ENCODE measurements at places on chromosomes 3 and 15. TPM values are rescaled to one million over a fixed set of nuclear protein-coding genes. Genes with fewer than 3 reads are reported as not detected.

DNA sequence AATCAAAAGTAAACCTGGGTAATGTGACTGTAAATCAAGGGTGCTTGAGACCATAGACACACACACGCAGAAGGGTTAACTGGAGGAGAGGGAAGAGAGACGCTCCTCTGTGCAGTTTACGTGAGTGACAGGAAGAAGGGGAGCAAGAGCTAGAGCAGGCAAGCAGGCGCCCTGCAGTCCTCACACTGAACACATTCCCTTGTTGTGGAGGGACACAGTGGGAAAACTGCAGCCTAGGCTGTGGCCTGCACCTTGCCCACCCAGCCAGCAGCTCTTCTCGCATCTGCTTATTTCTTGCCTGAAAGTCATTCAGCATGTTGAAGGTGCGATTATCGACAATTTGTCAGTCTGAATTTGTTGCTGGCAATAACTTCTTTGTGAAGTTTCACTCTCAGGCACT is 24.2 kb downstream of the SOX2 start:
- H3K4me1 ChIP-seq = no peaks in the 10 kb centered on the region
- peaks cover 22% of the 10 kb centered on the region for H3K27me3 ChIP-seq
- no peak overlapping the region for H3K4me3 ChIP-seq
- no peaks in the 10 kb centered on the region for H3K36me3 ChIP-seq

DNA sequence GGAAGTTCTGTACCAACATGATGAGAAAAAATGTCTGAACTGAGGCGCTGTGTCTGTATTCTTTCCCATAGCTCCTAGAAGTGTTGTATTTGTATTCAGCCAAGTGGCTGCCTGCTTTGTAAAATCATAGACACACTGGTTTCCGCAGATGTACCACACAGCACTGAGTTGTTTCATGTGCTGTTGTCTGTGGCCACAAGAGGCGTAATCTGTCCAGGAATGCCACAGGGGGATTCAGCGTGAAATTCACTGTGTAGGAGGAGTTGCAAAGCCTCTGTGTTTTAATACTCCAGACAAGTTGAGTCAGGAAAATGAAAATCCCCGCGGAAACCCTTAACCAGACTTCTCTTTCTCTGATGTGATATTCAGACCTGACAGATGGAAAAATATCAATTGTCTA is 462.2 kb downstream of the NSUN3 start:
- H3K4me1 ChIP-seq = no peaks in the 10 kb centered on the region
- H3K4me3 ChIP-seq = no peak overlapping the region
- no peaks in the 10 kb centered on the region for H3K36me3 ChIP-seq
- DNase-seq = no peak
- no peak overlapping the region for H3K27ac ChIP-seq

DNA sequence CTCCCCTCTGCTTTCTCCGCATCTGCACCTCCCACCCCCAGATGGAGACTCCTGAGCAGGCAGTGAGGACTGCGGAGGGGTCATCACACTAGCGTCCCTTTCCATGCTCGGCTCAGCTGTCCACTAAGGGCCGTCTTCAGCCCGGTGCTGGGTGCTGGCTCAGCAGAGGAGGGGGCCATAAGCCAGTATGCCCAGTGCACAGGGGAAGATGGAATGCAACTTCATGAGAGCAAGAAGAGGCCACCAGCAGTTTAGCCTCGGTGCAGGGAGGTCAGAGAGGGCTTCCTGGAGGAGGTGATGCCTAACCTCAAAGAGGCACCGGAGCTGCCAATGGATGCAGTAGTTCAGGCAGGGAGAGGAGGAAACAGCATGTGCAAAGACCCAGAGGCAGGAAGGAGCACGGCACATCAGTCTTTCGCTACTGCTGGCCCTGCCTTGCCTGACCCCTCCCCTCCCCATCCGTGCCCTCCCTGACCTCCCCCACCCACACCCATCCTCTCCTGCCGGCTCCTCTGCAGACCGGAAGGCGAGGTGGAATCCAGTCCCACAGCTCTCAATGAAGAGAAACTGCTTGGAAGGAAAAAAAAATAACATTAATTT is 15.2 kb upstream of the PLXND1 start:
- no peaks in the 10 kb centered on the region for H3K27me3 ChIP-seq
- no peak overlapping the region for H3K27ac ChIP-seq
- no peak for DNase-seq
- peaks cover 12% of the 10 kb centered on the region for H3K4me1 ChIP-seq

DNA sequence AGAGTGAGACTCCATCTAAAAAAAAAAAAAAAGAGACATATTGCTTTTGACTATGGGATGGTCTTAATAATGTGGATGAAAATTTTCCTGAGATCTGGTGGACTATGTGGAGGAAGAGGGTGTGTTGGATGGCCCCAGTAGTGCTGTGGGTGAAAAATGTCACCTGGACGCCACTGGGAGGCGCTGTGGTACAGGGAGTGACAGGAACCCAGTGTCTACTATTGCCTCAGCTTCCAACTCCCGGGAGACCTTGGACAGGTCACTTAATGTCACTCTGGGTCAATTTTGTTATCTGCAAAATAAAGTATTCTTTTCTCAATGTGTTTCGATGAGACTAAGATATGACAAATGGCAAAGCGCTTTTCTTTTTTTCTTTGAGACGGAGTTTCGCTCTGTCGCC is 27.7 kb upstream of the DCP1A start:
- no peaks in the 10 kb centered on the region for H3K4me1 ChIP-seq
- H3K4me3 ChIP-seq = no peak overlapping the region
- no peaks in the 10 kb centered on the region for H3K36me3 ChIP-seq
- peak; percentile 69 for DNase-seq

The DAZL gene
- not detected for total RNA-seq

GRCh38 chr3:157384491-157384890 is 52.2 kb upstream of the PTX3 start:
- H3K4me3 ChIP-seq = no peak overlapping the region
- H3K4me1 ChIP-seq = no peaks in the 10 kb centered on the region
- H3K36me3 ChIP-seq = no peaks in the 10 kb centered on the region

DNA sequence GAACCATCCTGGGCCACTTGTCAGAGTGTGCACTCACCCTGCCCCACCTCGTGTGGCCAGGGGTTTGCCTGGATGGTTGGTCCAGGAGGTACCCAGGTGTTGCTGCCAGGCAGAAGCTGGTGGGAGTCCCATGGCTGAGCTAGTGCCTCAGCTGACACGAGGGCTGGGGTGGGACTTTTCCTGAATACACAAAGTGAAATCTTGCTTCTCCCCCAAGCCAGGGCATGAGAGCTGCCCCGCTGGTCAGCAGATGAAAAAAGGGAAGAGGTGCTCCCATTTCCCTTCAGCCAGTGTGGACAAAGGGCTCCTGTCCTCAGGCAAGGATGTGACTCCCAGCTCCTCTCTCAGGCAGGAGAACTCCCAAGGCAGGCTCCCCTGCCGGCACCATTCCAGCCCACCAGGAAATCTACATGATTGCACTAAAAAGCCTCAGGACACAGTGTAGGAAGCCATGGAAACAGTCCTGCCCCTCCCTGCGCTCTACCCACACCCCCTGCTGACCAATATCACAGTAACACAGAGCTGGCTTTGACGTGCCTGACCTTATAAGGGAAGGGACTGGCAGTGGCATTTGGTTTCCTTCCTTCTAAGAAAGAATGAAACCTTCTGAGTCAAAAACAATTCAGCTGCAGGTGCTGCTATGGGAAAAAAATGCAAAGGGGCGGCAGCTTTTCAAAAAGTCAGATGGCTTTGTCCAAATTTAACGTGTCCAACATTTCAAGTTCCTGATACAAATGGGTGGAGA is 33.9 kb downstream of the MYO5C start:
- no peaks in the 10 kb centered on the region for H3K27me3 ChIP-seq
- peaks cover 45% of the 10 kb centered on the region for H3K4me1 ChIP-seq
- H3K27ac ChIP-seq = peak overlapping the region; percentile 93
- peak; percentile 87 for DNase-seq

DNA sequence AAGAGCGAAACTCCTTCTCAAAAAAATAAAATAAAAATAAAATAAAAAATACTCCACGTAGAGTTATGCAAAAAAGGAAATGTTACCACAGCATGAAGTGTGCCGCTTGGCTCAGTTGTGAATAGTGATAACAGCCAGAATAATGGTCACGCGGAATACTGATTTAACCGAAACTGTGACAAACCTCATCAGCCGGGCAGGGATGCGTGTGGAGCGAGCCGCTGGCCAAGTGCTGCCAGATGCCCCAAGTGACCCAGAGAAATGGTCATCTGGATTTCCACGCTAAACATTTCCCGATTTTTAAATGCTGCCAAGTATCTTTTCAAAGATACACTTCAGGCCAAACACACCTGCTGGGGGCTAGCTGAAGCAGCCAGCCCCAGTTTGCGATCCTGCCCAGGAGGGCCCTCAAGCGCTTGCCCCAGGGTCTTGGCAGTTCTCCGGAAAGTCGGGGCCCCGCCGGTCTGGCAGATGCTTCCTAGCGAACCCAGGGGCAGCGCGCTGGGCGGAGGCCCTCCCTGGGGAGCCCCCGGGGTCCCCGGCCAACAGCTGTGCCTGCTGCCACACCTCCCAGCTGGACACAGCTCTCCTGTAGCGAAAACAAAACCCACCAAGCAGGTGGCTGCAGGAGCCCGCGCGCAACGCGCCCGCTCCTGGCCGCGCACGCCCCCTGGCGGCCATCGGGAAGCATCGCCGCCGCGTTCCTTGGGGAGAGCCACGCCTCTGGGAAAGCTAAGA is 35.1 kb downstream of the CMTM6 start:
- no peak overlapping the region for H3K27ac ChIP-seq
- H3K27me3 ChIP-seq = no peaks in the 10 kb centered on the region
- DNase-seq = peak; percentile 69
- H3K4me1 ChIP-seq = peaks cover 37% of the 10 kb centered on the region

GRCh38 chr3:174442302-174442682 is 416.8 kb upstream of the NAALADL2 start:
- H3K36me3 ChIP-seq = no peaks in the 10 kb centered on the region
- DNase-seq = no peak
- peaks cover 18% of the 10 kb centered on the region for H3K27me3 ChIP-seq
- H3K27ac ChIP-seq = no peak overlapping the region
- H3K4me1 ChIP-seq = peaks cover 12% of the 10 kb centered on the region

The UBL7 gene
- total RNA-seq = 48.8 TPM

DNA sequence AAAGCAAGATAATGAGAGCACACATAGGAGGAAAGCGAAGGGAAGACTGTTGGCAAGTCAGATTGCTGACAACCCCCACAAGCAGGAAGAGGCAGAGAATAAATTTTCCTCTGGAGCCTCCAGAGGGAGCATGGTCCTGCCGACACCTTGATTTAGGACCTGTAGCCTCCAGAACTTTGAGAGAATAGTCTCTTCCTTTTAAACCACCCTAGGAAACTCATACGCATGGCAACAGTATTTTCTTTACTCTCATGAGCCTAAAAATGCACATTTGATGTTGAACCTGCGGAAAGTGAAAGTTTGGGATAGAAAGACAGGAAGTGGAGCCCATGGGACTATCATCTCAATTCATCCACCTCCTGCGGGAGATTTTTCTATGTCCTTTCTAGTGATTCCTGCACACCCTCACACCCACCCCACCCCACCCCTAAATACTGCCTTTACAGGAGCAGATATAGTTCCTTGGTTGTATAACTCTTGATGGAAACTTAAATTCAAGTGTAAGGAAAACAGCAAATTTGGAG is 116.7 kb upstream of the LPP start:
- H3K27ac ChIP-seq = no peak overlapping the region
- peaks cover 2% of the 10 kb centered on the region for H3K27me3 ChIP-seq
- H3K36me3 ChIP-seq = no peaks in the 10 kb centered on the region
- H3K4me3 ChIP-seq = no peak overlapping the region
- DNase-seq = no peak

The ROBO1 gene
- 8.6 TPM for total RNA-seq

The COMMD4 gene
- 72.3 TPM for total RNA-seq

GRCh38 chr15:58805095-58805494 is 34.0 kb downstream of the MINDY2 start:
- no peaks in the 10 kb centered on the region for H3K27me3 ChIP-seq
- H3K27ac ChIP-seq = no peak overlapping the region
- H3K4me3 ChIP-seq = no peak overlapping the region
- peaks cover 7% of the 10 kb centered on the region for H3K4me1 ChIP-seq

The CPNE9 gene
- total RNA-seq = not detected

DNA sequence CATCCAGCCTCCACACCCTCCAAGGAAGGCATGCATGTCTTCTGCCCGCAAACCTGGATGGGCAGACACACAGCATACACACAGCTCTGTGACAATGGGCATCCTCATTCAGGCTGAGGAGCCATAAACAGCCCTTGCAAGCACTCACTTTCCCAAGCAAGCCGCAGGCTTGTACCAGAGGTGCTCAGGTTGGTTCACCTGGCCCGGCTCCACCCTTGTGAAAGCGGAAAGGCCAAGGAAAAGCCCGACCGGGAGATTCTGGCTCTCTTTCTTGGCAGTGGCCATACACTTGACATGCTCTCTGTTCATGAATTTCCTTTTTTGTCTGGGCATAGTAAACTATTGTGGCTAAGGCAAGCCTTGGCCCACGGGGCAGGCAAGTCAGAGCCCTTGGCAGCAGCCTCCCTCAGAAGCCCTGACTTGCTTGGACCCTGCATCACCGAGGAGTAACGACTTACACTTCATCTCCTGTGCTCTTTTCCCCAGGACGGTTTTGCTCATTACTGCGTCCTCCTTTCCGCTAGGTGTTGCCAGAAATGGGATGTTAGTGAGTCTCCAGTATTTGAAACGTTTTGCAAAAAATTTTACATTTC is 74.6 kb upstream of the BNC1 start:
- peaks cover 19% of the 10 kb centered on the region for H3K27me3 ChIP-seq
- H3K4me1 ChIP-seq = no peaks in the 10 kb centered on the region
- H3K27ac ChIP-seq = no peak overlapping the region
- H3K36me3 ChIP-seq = no peaks in the 10 kb centered on the region
- H3K4me3 ChIP-seq = no peak overlapping the region

DNA sequence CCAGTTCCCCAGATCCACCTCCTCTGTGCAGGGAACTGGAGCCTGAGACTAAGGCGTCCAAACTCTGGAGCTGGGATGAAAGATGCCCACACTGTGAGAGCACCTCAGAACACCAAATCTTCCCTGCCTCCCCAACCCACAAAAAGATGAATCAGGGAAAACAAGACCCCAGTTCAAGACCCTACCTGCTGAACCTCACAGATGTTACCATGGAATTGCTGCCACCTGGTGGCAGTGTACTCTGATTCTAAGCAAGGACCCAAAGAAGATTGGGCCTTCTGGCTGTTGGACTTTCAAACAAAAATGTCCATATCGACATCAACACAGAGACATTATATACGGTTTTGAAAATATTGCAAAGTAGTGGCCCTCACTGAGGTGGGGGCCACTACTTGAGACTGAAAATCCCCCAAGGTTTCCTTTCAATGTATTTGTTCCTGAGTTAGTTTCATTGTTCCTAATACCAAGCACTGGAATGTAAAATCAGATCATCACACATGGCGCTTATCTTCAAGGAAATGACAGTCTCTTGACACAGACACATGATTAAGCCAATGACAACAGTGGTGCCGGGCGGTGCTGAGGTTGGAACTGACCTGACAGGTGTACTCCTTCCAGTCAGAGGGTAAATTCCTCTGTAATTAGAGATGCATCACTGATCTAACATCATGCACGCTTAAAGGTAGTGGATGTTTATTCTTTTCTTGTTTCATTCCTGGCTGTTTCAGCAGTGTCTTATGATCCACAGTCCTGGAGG is 67.6 kb downstream of the SLC6A11 start:
- DNase-seq = peak; percentile 39
- no peak overlapping the region for H3K27ac ChIP-seq
- H3K27me3 ChIP-seq = peaks cover 20% of the 10 kb centered on the region
- H3K4me3 ChIP-seq = no peak overlapping the region

Data from activated CD8-positive, alpha-beta T cell treated with anti-CD3 and anti-CD28 coated beads for 36 hours (primary cell).